ENCODE measurements at places on chromosomes 11 and 22.

- no peak for DNase-seq
Observed at GRCh38 chr11:36361901-36362391, 65.9 kb downstream of the PRR5L start.

DNA sequence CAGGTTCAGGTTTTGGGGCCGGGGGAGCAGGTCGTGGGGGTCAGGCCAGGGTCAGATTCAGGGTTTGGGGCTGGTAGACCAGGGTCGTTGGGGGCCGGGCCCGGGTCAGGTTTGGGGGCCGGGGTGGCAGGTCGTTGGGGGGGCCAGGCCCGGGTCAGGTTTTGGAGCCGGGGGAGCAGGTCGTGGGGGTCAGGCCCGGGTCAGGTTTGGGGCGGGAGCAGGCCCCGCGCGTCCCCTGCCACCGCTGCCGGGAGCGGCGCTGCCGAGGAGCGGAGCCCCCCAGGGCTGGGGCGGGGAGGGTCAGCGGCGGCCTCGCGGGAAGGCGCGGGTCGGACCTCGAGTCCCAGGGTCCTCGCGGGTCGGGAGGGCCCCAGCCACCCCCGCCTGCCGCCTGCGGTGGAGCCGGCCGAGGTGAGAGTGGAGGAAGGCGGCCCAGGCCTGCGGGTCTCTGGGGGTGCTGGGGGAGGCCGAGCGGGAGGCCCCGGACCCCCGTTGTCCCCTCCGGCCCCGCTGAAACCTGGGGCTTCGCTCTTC is 535 bp downstream of the TRABD start:
- DNase-seq = no peak

DNA sequence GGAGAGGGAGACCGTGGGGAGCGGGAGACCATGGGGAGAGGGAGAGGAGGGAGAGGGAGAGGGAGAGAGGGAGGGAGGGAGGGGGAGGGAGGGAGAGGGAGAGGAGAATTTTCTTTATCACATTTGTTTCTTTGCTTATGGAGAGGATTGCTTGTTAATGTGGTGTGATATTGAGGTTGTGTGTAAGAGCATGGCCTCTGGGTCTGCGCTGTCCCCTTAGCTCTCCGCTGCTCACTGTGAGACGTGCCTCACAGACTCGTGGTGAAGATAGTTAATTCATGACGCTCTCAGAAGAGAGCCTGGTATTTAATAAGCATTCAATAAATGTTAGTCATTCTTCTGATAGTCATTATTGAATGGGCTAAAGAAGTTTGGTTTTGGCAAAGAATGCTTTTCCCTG is 26.2 kb downstream of the PPFIA1 start:
- DNase-seq = no peak

DNA sequence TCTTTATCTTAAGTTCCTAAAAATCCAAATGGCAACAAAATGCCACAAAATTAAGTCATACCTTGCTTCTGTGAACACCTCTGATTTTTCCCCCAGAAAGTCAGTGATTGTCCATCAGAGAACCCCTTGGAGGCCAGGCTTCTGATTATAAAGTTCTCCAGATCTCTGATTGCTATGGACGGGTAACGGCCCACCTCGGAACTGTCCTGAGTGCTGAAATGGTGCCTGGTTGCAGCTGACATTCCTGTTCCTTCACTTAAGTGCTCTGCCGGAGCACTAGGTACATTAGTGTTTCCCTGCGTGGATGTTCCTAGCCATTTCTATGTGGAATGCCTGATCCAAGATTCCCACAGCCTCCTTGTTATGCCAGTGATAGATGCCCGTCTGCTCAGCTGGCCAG is 85.0 kb downstream of the CHST1 start:
- DNase-seq = no peak

DNA sequence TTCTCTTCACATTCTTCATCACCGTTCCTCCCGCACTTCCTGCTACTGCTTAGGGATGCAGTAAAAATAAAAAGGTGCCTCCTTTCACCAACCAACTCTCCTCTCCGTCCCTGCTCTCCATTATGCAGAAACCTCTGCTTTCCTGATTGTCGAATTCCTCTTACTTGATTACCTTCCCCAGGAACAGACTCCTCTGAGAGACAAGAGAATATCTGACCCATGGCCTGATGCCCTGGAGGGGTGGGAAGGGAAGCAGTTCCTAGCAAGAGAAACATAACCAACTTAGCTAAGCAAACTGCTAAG is 80.9 kb downstream of the TRIM29 start:
- no peak for DNase-seq

- no peak for DNase-seq
Observed at GRCh38 chr11:73182824-73183321, 35.2 kb upstream of the P2RY2 start.
